ENCODE measurements at places on chromosomes 7 and 10. TPM values are rescaled to one million over a fixed set of nuclear protein-coding genes. Genes with fewer than 3 reads are reported as not detected.

- no peak for DNase-seq
These were observed 64.6 kb upstream of the CREB5 start for GRCh38 chr7:28347475-28348318.

CLRN3 gene
- polyA plus RNA-seq, result not detected

DNA sequence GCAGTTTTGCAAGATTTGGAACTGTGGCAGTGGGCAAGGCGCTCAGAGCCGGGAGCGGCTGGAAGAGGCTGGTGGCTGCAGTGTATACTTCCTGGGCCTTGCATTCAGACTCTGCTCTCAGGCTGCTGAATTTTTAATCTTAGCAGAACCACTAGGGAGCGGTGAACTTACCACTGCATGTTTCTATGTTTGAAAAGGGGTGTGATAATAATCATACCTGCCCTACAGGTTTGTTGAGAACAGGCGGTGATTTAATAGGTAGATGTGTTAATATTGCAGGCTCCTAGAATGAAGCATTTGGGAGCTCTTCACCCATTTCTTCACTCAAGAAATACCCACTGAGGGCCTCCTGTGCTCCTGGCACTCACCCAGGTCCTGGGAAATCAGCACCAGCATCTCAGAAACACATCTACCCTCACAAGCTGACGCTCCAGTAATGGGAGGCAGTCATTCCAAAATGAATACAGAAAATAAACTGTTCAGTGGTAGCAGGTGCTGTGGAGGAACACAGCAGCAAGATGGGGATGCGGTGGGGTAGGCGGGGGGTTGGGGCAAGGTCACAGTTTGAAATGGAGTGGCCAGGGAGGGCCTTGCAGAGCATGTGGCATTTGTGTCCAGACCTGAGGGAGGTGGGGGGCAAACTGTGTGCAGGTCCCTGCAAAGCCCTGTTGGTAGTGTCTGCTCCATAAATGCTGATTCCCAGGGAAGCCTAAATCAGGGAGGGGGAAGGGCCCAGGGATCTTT is 41.0 kb downstream of the VWA2 start:
- DNase-seq, result no peak

ANXA8L1 gene
- polyA plus RNA-seq, result 686 TPM

FXYD4 gene
- polyA plus RNA-seq, result not detected

EZH2 gene
- 11.5 TPM for polyA plus RNA-seq
